ENCODE measurements at places on chromosomes 3 and 15. TPM values are rescaled to one million over a fixed set of nuclear protein-coding genes. Genes with fewer than 3 reads are reported as not detected.
A peak's percentile ranks its signal among the peaks of the same experiment; 100 is the strongest.

DNA sequence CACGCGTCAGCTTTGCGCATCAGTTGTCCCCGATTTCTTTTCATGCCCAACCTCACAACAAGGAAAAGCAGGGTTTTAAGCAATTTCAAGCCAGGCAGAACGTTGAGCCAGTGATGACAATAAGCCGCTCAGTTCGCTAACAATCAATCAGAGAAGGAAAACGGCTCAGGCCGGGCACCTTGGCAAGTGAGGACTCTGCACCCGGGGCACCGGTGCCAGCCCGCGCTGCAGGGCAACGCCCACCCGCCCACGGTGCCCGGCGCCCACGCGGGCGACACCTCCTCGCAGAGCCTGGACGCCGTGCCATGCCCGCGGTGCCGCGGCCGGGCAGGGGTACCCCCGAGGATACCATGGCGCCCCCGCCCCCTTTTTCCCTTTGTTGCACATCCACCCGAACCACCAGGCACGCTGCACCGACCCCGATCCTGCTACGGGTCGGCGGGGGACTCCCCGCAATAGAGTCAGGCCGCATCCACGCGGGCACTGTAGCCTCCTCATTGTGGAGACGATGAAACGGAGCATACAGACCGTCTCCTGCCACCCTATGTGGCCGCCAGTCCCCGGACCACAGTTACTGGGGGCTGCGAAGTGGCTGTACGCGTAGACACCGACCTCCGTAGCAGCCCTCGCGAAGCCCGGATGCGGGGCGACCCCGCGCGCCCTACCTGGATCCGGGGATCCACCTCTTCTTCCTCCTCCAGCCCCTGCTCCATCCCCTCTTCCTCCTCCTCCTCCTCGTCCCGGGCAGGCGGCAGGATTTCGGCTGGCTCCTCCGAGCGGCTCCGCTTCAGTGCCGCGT lies 581 bp downstream of the SH3BP5 start:
- DNase-seq = no peak

DNA sequence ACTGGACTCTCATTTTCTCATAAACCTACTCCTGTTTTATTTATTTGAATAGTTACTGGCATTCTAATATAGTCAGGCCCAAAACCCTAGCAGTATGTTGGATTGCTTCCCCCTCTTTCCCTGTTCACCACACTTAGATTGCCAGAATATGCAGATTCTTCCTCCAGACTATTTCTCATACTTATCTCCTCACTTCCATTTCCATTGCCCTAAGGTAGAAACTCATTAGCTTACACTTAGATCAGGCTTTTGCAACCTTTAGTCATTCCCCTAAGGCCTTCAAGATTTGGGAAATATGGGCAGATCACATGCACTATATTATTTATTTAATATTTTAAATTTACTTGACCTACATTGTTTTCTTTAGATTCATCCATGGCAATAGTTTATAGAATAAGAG lies 98.9 kb downstream of the MEIS2 start:
- DNase-seq = no peak

GRCh38 chr3:151011427-151011826 lies 38.9 kb upstream of the CLRN1 start:
- peak; percentile 11 for DNase-seq

- DNase-seq = no peak
Measured at GRCh38 chr3:155001289-155002010, 78.7 kb upstream of the MME start.

- DNase-seq = no peak
Measured at GRCh38 chr3:190526787-190527762, 13.2 kb downstream of the IL1RAP start.

Gene SPATA12
- 0.04 TPM for total RNA-seq

Gene PTX3
- 1,084 TPM for total RNA-seq

Gene NPAP1
- not detected for total RNA-seq

Measured in pulmonary artery endothelial cell (primary cell).